ENCODE measurements at places on chromosomes 4 and X. TPM values are rescaled to one million over a fixed set of nuclear protein-coding genes. Genes with fewer than 3 reads are reported as not detected.

GRCh38 chrX:66110112-66110511 is 53.9 kb upstream of the HEPH start:
- no peak for DNase-seq
- no peak overlapping the region for H3K27ac ChIP-seq
- no peaks in the 10 kb centered on the region for H3K4me1 ChIP-seq
- no peaks in the 10 kb centered on the region for H3K36me3 ChIP-seq

DNA sequence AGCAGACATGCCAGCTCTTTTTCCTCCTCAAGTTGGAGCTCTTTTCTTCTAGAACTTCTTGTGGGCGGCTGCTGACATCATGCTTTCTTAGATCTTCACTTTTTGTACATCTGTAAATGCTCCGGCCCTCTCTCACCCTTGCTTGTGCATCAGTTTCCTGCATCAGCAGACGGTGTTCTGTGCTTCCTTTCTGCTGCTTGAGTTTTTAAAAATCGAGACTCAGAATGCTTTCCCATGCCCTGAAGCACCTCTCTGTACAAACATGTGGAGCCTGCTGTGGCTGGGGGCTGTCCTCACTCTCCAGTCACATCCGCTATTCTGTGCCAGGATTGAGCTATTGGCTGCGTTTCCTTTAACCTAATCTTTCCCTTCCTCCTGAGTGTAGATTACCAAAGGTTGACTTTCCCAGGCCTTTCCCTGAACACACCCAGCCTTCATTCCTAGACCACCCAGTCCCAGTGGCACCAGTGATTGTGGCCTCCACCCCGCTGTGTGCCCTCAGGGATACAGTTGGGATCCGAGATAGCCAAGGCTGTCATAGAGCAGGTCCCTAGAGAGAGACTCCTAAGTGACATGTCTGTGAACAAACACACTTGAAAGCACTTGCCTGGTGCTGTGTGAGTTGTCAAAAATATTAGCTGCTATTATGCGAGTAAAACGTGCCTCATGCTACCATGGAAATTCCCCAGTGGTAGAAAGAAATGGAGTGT is 41.9 kb downstream of the TNIP2 start:
- H3K27me3 ChIP-seq: no peaks in the 10 kb centered on the region
- H3K36me3 ChIP-seq: peaks cover 11% of the 10 kb centered on the region
- no peak overlapping the region for H3K4me3 ChIP-seq

Gene NPY1R
- total RNA-seq: 6.9 TPM

DNA sequence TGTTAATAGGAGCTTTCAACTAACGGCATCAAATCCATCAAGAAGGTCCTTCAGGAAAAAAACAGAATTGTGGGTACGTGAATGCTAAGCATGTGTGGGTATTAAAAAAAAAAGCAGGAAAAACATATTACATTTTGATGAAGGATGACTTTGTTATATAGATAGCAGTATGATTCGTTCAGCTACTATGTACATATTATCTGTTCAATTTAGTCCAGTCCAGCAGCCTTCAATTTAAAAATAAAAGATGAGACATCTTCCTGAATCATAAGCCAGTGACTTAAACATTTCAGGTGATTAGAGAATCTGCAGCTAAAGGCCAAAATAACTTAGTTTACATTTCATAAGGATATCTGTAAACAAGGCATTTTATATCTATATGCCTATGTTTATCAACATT is 63.4 kb downstream of the LCORL start:
- no peaks in the 10 kb centered on the region for H3K36me3 ChIP-seq
- no peaks in the 10 kb centered on the region for H3K27me3 ChIP-seq
- no peak overlapping the region for H3K4me3 ChIP-seq
- no peak overlapping the region for H3K27ac ChIP-seq

- H3K4me1 ChIP-seq: no peaks in the 10 kb centered on the region
- peak overlapping the region; percentile 73 for H3K4me3 ChIP-seq
- peaks cover 62% of the 10 kb centered on the region for H3K36me3 ChIP-seq
- peak; percentile 91 for DNase-seq
These were observed 789 bp upstream of the DDX3X start for GRCh38 chrX:41333003-41333743.

DNA sequence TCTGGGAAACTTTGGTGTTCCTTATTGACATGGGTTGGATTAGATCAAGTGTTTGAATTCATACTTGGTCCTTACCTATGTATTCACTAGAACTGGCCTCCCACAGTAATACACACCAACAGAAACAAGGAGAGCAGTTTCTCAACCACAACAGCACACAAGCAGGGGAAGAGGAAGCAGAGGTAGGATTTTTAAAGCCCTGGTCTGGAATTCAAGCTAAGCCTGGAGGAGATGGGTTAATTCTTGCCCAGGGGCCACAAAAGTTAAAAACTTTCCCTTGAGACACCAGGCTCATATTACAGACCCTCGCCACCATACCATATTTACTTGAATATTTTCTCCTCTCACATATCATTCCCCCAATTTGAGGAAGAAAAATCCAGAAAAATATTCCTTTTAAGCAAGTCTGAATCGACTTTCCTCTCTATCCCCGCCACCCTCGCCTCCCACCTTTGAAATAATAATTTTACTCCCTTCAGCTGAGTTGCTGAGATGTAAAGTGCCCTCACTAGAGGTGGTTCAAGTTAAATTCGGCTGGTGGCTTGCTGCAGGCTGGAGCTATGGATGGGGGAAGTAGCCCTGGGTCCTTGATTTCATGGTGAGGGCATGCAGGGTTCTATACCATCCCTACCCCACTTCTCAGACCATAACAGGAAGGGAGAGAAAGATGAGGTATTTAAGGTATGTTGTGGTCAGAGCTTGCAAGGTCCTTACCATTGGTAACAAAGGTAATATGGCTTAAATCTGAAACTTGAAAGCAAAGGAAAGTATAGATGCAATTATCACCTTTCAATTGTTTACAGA is 440.2 kb downstream of the INPP4B start:
- H3K36me3 ChIP-seq: peaks cover 41% of the 10 kb centered on the region
- peak overlapping the region; percentile 95 for H3K27ac ChIP-seq
- no peaks in the 10 kb centered on the region for H3K27me3 ChIP-seq
- H3K4me1 ChIP-seq: peaks cover 36% of the 10 kb centered on the region
- peak; percentile 30 for DNase-seq

Measured in Calu3 (cell line).